Neuronal stem cell (in vitro differentiated cells): ENCODE measurements at places on chromosomes 12 and 14.

- DNase-seq = no peak
Observed at GRCh38 chr14:55707365-55707804, 127.4 kb downstream of the KTN1 start.

GRCh38 chr12:110234755-110235154 is 46.3 kb upstream of the ATP2A2 start:
- DNase-seq = no peak

GRCh38 chr12:39606712-39607423 is 12.7 kb downstream of the ABCD2 start:
- DNase-seq = no peak

DNA sequence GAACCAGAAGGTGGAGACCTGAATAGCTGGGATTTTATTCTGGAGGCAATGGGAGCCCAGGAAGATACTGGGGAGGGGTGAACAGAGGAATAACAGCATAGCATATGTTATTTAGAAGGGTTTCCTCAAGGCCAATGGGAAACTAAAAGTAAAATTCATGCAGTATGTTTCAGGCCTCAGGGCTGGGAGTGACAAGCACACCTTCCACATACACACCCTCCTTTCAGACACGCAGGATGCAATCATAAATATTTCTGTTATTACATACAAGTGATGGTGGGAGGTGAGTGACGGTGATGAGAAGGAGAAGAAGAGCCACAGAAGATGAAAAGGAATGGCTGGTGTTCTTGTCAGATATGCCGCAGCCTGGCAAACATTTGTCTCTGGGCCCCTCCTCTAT is 106.1 kb upstream of the FLRT2 start:
- DNase-seq = no peak

GRCh38 chr14:72638021-72638420 is 255.9 kb downstream of the DPF3 start:
- no peak for DNase-seq

GRCh38 chr12:89029961-89030360 is 322.3 kb downstream of the DUSP6 start:
- DNase-seq = no peak

DNA sequence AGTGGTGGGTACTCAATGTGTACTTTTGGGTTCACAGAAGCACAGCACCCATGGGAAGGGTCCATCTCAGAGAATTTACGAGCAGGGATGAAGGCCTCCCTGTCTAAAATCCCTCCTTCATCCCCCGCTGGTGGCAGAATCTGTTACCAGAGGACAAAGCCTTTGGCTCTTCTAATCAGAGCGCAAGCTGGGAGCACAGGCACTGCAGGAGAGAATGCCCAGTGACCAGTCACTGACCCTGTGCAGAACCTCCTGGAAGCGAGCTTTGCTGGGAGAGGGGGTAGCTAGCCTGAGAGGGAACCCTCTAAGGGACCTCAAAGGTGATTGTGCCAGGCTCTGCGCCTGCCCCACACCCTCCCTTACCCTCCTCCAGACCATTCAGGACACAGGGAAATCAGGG is 1.5 kb upstream of the GPR162 start:
- DNase-seq = no peak

DNA sequence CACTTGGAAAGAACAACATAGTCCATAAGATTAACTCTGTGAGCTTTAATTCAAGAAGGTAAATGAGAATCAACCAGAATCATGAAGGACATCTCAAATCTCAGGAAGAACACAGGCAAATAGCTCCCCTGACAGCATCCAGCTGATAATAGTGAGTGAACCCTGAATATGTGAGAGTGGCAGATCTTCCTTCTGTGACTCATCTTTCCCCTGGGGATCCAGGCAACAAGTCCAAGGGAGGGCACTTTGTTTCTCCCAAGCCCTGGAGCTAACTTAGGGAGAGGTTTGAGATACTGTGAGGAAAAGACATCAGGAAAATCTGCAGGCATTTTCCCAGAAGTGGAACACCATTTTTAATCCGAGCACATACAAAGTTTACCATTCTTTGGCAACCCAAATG is 763.9 kb upstream of the MGAT4C start:
- no peak for DNase-seq

- no peak for DNase-seq
Observed at GRCh38 chr14:69865701-69866365, 13.4 kb upstream of the SMOC1 start.

- no peak for DNase-seq
Observed at GRCh38 chr12:6118891-6119568, 5.4 kb downstream of the VWF start.
